ENCODE measurements at places on chromosomes 6 and 20. TPM values are rescaled to one million over a fixed set of nuclear protein-coding genes. Genes with fewer than 3 reads are reported as not detected.

- no peak for DNase-seq
- H3K4me3 ChIP-seq: no peak overlapping the region
- H3K27me3 ChIP-seq: no peaks in the 10 kb centered on the region
- no peak overlapping the region for H3K27ac ChIP-seq
These were observed 964.7 kb upstream of the FLRT3 start for GRCh38 chr20:15302075-15302474.

DNA sequence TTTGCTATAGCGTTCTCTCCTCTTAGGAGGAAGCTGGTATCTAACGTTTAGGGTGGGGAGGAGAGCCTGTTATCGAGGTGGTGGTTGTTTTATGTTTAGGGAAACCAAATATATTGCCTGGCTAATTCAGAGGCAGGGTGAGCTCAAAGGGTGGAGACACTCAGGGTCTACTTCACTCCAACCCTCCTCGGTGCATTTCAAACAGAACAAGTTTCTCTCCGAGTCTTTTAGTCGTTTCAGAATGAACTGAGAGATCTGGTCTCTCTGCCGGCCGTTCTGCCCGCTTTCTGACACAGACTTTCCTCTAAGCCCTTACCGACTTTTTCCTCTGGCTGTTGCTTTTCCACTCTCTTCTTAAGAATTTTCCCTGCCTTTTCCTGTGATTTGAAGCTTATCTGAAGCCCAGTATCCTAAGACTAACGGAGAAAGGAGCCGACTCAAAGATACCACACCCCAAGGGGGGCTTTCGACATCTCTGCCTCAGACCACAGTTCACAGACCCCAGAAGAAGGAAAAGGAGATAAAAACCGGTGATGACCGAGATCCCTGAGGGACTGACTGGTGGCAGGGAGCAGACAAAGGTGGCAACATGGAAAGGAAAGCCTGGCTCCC lies 865 bp downstream of the STK38 start:
- no peak for DNase-seq
- peaks cover 27% of the 10 kb centered on the region for H3K4me1 ChIP-seq
- peak overlapping the region; percentile 96 for H3K27ac ChIP-seq
- peak overlapping the region; percentile 97 for H3K4me3 ChIP-seq

DNA sequence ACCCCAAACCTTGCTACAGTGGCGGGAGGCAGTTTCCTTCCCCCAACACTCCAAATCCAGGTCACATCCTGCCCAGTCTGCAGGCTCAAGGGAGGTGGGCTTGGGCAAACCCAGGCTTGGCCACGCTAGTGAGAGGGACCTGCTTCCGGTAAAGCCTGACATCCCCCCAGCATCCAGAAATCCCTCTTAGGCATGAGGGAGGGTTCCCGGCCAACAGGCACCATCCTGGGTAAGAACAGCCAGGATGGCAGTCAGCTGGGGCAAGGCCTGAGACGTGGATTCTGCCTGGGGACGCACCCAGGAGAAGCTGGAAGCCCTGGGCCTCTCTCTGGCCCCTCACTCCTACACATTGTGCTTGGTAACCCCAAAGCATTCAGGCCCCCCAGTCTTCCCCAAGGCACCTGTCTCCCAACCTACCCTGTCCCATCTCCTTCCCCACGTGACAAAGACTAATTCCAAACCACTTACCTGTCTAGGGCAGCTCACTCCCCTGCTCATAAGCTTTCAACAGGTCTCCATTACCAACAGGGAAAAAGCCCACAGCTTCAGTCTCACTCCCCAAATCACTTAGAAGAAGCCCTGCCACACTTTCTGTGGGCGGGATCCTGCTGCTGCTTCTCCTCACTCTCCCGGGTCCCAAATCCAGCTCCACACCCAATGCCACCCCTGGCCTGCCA lies 2.1 kb downstream of the C20orf144 start:
- peak overlapping the region; percentile 86 for H3K27ac ChIP-seq
- H3K4me3 ChIP-seq: peak overlapping the region; percentile 96
- no peaks in the 10 kb centered on the region for H3K27me3 ChIP-seq
- H3K4me1 ChIP-seq: peaks cover 33% of the 10 kb centered on the region
- peaks cover 8% of the 10 kb centered on the region for H3K36me3 ChIP-seq

DNA sequence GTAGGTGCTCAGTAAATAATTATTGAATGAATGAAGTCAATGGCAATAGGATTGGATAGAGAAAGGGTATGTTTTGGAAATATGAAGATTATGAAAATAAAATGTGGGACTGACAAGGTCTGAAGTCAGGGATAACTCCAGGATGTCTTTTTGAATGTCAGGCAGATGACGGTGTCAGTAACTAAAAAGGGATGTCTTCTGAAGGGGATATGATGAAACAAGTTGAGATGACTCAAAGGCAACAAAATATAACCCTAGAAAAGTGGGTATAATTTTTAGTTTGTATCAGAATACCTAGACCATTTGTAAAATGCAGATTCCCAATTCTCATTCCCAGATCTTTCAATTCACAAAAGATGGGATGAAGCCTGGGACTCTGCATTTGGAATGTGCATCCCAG lies 257.3 kb upstream of the SGK1 start:
- peaks cover 39% of the 10 kb centered on the region for H3K27me3 ChIP-seq
- H3K36me3 ChIP-seq: no peaks in the 10 kb centered on the region
- H3K4me1 ChIP-seq: no peaks in the 10 kb centered on the region
- H3K27ac ChIP-seq: no peak overlapping the region
- no peak overlapping the region for H3K4me3 ChIP-seq

DNA sequence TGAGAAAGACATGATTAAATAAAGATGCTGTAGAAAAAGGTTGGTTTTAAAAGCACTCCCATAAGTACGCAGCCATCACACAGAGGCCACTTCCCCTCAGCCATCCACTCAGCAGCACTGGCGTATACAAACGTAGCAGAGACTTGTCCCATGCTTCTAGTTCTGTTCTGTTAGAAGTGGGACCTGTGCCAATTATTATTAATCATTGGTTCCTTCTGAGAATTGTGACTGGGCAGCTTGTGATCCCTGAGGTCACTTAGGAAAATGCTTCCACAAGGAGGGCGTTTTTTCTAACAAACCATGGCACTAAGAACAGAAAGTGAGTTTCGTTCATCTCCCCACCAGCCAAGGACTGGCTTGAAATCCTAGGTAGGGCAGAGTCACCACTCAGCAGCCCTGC lies 53.9 kb downstream of the FAM120B start:
- no peaks in the 10 kb centered on the region for H3K27me3 ChIP-seq
- peaks cover 34% of the 10 kb centered on the region for H3K36me3 ChIP-seq
- DNase-seq: no peak
- H3K4me1 ChIP-seq: peaks cover 18% of the 10 kb centered on the region
- no peak overlapping the region for H3K4me3 ChIP-seq

DNA sequence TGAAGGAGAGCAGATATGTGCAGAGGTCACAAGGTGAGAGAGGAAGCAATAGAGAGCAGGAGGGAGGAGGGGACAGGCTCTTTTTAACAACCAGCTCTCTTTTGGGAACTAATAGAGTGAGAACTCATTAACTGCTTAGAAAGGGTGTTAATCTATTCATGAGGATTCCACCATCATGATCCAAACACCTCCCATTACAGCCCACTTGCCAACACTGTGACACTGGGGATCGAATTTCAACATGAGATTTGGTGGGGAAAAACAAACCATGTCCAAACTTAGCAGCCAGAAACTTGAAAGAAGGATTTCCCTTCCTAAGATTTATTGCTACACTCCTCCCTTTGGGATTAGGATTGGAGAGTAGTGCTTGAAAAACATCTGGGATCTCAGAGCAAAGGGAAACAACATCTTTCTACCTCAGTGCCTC lies 135.5 kb upstream of the PLCB4 start:
- no peaks in the 10 kb centered on the region for H3K36me3 ChIP-seq
- H3K4me3 ChIP-seq: no peak overlapping the region
- no peak for DNase-seq
- H3K27ac ChIP-seq: no peak overlapping the region
- peaks cover 15% of the 10 kb centered on the region for H3K4me1 ChIP-seq

GRCh38 chr6:103723438-103724322 lies 1136.0 kb downstream of the HACE1 start:
- no peak overlapping the region for H3K27ac ChIP-seq
- H3K4me3 ChIP-seq: no peak overlapping the region
- no peaks in the 10 kb centered on the region for H3K4me1 ChIP-seq
- no peak for DNase-seq
- H3K36me3 ChIP-seq: no peaks in the 10 kb centered on the region

- H3K27me3 ChIP-seq: peaks cover 14% of the 10 kb centered on the region
- DNase-seq: no peak
- no peaks in the 10 kb centered on the region for H3K36me3 ChIP-seq
- no peaks in the 10 kb centered on the region for H3K4me1 ChIP-seq
- peak overlapping the region; percentile 28 for H3K27ac ChIP-seq
- no peak overlapping the region for H3K4me3 ChIP-seq
These were observed 174.8 kb downstream of the CDH26 start for GRCh38 chr20:60132827-60133670.

DNA sequence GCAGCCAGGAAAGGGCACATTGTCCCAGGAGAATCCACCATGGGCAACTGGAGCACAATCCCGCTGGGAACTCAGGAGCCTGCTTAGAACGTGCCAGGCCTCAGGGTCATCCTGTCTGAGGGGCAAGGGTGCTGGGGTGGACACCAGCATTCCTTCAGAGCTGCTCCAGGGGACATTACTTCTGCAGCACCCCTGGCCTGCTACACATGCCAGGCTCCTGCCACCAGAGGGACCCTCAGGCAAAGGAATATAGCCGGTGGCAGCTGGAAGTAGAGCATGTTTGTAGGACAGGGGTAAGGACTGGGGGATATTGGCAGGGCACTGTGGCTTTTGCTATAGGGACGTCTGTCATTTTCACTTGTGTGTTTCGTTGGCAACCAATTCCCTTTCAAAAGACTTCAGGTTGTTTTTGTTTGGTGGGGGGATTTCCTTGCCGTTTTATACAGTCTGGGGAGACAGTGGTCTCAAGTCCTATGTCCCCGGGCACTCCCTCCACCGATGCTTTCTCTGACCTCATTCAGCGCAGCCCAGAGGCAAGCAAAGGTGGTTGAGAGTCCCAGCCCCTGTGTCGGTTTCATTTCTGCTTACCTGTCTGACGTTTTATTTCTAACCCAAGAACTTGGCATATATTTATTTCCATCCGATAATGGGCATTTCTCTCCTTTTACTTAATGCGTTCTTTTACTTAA lies 130.8 kb downstream of the JPH2 start:
- no peaks in the 10 kb centered on the region for H3K36me3 ChIP-seq
- H3K4me1 ChIP-seq: no peaks in the 10 kb centered on the region
- no peak overlapping the region for H3K27ac ChIP-seq
- peaks cover 10% of the 10 kb centered on the region for H3K27me3 ChIP-seq

DNA sequence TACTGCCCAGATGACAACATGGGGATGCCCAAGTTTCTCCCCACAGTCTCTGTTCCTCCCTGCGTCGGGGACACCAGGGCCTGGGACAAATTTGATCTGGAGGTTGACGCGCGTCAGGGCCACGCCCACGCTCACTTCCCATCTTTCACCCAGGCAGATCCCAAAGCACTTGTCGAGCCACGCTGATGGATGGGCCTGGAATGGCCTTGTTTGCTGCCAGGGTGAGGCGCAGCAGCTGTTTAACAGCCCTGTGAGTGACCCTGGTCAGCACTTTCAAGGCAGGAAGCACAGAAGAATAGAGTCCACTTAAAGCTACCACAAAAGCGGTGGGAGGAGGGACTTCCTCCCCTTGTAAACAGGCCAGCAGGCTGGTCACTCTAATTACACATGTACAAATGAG lies 324.7 kb upstream of the JARID2 start:
- peak overlapping the region; percentile 9 for H3K4me3 ChIP-seq
- peaks cover 8% of the 10 kb centered on the region for H3K27me3 ChIP-seq
- H3K4me1 ChIP-seq: peaks cover 69% of the 10 kb centered on the region

GRCh38 chr6:107437691-107438090 lies 21.7 kb downstream of the PDSS2 start:
- peaks cover 14% of the 10 kb centered on the region for H3K36me3 ChIP-seq
- DNase-seq: no peak
- no peak overlapping the region for H3K27ac ChIP-seq

DNA sequence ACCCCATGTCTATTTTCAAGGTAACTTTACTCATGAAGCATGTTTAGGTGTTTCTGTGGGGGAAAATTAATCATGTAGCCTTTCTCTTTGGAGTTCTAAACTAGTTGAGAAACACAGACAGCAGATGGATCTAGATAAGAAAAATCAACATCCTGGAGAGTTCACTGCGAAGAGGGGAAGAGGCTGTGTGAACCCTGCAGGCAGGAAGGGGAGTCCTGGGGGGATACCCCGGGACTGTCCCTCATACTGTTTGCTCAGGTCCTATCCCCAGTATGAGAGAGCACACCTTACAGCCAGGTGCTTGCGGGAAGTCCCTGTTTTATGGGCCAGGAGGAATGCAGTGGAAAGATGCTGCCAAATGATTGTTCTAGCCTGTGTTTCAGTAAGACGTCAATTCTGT lies 32.7 kb downstream of the CHMP4B start:
- no peak for DNase-seq
- H3K36me3 ChIP-seq: peaks cover 17% of the 10 kb centered on the region
- peaks cover 64% of the 10 kb centered on the region for H3K4me1 ChIP-seq
- H3K27me3 ChIP-seq: no peaks in the 10 kb centered on the region

DNA sequence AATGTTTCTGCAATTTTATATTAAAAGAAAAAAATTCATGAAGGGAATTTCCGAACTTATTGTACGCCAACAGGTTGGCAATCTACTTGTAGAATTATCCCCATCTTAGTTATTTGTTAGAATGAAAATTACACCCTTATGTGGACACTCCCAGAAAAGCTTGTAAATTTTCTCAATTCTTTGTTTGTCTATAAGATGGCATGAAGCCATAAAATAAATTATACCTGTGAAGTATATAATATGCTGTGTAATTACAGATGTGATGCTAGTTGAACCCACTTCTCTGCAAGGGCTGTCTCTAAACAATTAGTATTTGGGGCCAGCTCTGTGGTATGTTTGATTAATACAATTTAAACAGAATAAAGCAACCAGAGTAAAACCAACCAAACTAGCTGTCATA lies 52.1 kb upstream of the DSP start:
- H3K27ac ChIP-seq: no peak overlapping the region
- DNase-seq: no peak
- no peak overlapping the region for H3K4me3 ChIP-seq
- H3K36me3 ChIP-seq: no peaks in the 10 kb centered on the region
- no peaks in the 10 kb centered on the region for H3K27me3 ChIP-seq

GRCh38 chr6:158743033-158743651 lies 76.0 kb downstream of the EZR start:
- H3K4me3 ChIP-seq: no peak overlapping the region
- H3K27me3 ChIP-seq: no peaks in the 10 kb centered on the region
- H3K27ac ChIP-seq: no peak overlapping the region
- peaks cover 20% of the 10 kb centered on the region for H3K4me1 ChIP-seq
- no peak for DNase-seq
- H3K36me3 ChIP-seq: no peaks in the 10 kb centered on the region

DNA sequence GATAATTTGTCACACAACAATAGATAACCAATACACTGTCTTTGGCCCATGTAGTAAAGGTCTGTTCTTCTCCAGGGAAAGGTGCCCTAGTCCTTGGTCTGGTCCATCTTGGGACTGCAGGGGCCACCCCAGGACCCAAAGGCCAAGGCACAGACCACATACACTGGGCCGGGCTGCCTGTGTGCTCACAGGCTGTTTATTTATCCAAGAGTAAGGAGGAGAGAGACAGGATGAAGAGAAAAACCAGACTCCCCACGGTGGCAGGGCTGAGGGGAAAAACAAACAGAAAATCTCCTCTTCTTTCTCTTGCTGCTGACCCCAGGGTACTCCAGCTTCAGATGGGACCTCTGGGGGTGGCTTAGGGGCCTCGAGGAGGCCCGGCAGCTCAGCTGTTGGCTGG lies 6.5 kb upstream of the CDK5RAP1 start:
- H3K4me1 ChIP-seq: peaks cover 9% of the 10 kb centered on the region
- DNase-seq: no peak
- no peak overlapping the region for H3K4me3 ChIP-seq
- H3K36me3 ChIP-seq: peaks cover 10% of the 10 kb centered on the region

The RHAG gene
- not detected for total RNA-seq

The MOG gene
- total RNA-seq: not detected

The THBS2 gene
- 4.2 TPM for total RNA-seq

The KCNK16 gene
- 41.1 TPM for total RNA-seq

The HLA-DOA gene
- 2.5 TPM for total RNA-seq

The DCDC2 gene
- total RNA-seq: 5.5 TPM

The SAPCD1 gene
- total RNA-seq: 8.9 TPM

The L3MBTL1 gene
- total RNA-seq: 23.1 TPM

Measured in type B pancreatic cell (in vitro differentiated cells).